ENCODE measurements at places on chromosomes 6 and 20.

GRCh38 chr6:157974341-157974894, 7.2 kb upstream of the SYNJ2 start:
- DNase-seq: no peak

DNA sequence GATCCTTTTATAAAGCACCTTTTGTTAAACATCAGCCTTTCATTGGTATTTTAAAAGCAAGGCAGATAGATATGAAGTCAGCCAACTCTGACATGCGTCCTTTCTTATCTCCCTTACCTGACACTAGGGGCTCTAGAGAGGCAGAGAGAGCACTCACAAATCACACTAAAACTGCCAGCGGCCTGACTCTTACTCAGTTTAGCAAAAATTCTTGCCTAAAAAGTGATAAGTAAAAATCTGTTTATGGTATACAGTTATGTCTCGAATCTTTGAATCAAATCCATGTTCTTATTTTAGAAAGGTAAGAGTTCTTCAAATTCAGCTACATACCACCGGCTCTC, 10.4 kb upstream of the TDRD6 start:
- DNase-seq: no peak

DNA sequence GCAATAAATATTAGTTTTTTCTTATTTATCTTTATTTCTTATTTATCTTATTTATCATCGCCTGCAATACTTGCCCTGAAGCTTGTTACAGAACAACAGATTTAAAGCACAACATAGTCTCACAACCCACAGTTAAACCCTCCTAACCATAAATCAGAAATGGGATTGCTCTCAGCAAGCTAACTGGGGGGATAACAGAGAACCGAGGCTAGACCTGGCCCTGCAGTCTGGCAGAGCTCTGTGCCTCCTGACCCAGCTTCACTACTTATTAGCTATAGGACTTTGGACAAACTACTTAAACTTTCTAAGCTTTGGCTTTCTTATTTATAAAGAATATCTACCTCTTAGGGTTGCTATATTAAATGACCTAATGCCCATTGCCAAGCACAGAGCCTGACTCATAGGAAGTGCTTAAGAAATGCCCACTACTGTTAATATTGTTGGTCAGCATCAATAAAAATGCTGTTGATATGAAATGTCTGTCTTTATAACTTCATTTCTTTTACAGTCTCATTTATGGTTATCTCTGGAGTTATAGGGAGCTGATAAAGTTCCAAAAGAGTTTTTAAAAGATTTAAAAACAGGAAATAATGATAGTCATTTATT, 87.9 kb upstream of the BEND6 start:
- no peak for DNase-seq

GRCh38 chr6:87574237-87574804, 15.5 kb downstream of the RARS2 start:
- no peak for DNase-seq

DNA sequence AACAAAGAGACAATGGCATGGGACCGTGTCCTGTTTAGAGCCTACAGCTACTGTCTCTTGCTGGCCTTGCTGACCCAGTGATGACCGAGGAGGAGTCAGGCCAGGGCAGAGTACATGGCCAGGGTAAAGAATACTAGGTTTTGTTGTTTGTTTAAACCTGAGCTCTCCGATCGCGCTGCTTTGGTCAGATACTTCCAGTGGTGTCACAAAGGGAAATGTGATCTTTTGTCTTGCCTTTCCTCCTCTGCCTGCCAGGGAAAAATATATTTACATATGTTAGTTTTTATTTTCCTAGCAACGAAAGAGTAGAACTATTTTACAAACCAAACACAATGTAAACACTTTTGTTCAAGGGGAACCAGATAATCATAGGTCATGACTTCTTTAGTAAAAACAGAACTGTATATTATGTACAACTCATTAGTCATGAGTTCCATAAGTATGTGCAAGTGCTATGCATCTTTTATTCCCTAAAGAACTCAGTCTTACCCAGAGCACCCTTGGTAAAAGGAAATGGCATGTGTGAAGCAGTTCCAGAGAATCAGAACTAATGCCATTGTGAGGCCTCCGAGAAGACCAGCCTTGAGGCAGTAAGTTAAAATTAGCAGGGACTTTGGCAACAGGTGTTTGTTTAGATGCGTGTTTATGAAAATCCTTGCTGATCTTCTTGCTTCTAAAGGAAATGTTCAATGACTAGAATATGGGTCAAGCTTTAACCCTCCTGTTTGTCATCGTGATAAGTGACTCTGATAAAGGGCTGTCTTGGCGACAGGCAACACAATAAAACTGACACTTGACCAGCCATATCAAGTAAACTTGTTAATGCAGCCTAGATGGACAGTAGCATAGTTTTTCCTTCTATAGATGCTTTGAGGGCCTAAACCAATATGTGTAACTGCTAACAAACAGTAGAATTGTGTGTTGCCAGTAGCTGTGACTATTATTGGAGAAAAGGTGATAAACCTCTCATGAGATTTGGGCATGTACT, 204.6 kb downstream of the NKAIN2 start:
- DNase-seq: no peak

DNA sequence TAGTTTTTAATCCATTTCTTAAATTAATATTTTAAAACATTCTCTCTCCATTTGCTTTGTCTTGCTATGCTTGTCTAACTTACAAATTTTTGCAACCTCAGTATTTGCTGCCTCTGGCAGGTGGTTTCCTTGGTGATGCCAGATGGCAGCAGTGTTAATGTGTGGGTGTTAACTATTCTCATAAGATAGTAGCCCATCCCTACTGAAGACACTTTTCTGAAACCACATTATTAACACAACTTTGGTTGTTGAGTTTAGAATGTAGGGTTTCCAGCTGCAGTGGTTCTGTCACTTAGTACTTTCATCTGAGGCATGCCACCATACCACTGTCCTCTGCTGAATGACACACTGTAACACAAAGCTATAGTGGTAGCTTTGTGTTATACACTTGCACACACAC, 75.1 kb downstream of the MYO6 start:
- DNase-seq: no peak

DNA sequence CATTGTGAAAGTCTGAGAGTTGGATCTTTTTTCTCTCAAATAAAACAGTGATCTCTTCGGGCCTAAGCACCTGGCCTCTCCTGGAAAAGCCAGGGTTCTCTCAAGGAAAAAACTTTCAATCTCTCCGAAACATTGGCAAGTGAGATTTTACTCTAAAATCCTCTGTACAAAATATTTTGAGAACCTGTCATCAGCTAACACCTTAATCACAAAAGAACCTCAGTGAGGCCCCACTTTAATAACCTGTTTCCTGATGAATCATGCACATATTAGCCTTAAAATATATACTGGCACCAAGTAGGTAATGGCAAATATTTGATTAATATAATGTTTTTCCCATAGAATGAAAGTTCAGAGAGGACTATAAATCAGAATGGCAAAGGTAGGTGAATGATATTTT, 177.9 kb downstream of the FRK start:
- DNase-seq: no peak

GRCh38 chr6:149615805-149616204, 32.7 kb downstream of the KATNA1 start:
- no peak for DNase-seq

- DNase-seq: peak; percentile 86
Observed at GRCh38 chr6:42563697-42564505, at the start of gene UBR2. Gene UBR2 (plus strand): TSS chr6:42564029. CDS start chr6:42564320, 291 bp downstream.

- no peak for DNase-seq
Observed at GRCh38 chr6:118485601-118486550, 62.2 kb upstream of the PLN start.

DNA sequence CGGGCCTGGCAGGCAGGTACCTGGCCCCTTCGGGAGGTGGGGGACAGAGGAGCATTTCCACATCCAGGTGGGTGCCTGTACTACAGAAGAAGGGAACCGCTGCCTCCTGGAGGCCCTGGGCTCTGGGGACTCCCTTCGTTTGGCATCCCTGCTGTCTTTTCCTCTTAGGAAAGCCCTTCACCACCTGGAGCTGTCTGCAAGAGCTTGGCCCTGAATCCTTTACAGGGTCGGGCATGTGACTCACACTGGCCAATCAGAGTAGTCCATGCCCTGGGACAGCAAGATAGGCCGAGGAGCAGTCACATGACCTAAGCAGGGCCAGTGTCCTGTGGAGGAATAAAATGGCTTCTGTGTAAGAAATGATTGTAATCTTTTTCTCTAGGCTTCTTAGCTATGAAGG, 224.9 kb downstream of the ANKRD60 start:
- DNase-seq: no peak

DNA sequence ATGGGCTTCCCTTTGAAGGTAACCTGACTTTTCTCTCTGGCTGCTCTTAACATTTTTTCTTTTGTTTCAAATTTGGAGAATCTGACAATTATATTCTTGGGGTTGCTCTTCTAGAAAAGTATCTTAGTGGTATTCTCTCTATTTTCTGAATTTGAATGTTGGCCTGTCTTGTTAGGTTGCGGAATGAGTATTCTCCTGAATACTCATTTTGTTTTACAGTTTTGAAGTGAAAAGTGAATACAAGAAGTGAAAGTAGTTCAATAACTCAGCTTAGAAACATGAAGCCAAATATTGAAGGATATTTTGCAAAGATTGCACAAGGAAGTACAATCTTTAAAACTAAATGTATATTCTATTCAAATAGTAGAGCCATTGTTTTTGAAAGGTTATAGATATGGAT, 120.2 kb upstream of the MAP3K4 start:
- no peak for DNase-seq

DNA sequence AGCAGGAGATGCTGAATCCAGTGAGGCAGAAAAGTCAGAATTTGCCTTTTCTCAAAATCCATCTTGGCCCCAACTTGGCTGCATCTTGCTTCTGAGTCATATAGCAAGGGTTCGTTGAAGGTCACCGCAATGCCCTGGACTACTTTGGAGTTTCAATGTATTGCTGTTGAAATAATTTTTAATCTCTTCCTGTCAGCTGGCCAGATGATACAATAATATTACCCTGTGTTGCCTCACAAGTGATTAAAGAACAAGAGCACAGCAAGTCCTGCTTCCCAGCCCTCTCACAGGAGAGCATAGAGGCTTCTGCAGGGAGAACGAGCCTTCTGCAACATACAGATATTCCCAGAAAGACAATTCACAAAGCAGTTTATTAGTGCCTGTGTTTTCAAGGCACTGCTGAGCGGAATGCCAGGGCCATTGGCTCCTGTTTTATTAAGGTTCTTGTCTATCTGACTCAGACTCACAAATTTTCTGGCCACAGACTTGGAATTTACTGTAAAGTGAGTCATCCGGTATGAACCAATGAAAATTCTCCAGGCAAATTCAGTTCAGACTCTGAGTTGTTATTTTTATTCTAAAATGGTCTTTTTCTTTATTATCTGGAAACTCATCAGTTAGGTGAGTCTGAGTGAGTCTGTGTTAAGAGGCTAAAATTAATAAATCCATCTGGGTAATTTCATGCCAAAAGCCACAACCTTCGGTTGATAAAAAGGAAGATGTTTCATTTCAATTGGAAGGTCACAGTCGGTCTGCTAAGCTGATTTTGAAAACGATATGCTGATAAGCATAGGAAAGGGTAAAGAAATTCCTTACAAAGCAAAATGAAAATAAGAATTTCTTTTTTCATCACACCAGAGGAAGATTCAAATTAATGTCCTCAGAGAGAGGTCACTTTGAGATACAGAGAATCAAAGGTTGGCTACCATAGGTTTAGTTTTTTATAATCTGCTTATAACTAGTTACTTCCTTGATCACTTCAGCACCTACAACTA, 289.4 kb upstream of the STXBP5 start:
- DNase-seq: no peak

GRCh38 chr6:17980329-17980728, 7.1 kb downstream of the KIF13A start:
- DNase-seq: no peak

- DNase-seq: no peak
Observed at GRCh38 chr6:160832422-160832821, 130.4 kb downstream of the PLG start.

GRCh38 chr6:444653-445275, 53.2 kb downstream of the IRF4 start:
- peak; percentile 36 for DNase-seq

DNA sequence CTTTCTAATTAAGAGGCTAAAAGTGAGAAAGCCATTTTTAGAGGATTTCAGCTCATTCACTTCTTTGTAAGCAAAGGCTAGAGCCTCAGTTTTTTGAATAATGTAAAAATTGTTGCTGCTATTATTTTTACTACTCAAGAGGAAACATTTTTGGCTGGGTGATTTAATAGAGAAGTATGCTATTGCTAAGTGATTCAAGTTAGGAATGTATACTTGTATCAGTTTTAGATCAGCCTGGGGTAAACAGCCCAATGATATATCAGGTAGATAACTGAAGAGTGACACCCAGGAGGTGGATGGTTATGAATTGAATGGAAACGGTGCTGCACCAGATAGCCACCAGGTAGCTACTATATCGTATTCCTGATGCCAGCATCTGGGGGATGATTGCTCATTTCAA, 9.2 kb downstream of the QKI start:
- DNase-seq: no peak

- DNase-seq: no peak
Observed at GRCh38 chr20:46683668-46683938, 5.6 kb downstream of the TP53RK start.

DNA sequence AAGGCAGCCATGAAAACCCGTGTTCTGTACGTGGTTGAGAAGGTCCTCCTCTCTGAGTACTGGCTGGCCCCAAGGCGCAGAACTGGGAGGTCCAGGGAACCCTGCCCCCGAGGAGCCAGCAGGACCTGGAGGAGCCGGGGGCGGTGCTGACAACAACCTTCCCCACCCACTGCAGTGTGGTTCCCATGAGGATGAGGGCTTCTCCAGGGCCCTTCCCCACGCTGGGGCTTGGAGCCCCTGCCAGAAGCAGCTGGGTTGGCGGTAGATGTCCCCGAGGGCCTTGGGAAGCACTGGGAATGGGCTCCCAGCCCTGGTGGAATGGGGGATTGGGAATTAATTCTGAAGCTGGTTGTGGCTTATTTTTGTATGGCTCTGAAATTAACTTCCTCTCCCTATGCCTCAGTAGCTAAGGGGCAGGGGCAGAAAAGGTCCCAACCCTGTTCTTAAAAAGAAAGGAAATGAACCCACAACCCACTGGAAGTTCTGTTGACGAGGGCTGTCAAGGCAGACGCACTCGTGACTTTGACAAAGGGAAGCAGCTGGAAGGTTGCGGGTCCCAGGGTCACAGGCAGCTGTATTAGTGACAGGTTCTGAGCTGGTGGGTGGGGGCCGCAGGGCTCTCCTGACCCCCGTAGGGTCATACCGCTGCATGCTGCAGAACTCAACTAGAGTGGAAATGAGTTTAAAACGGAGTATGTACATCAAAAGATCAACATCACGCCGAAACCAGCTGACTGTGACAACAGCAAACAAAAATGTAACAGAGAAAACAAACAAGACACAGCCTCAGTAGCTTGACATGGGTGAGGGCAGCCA, 13.9 kb upstream of the HELZ2 start:
- no peak for DNase-seq

Data from stimulated activated CD4-positive, alpha-beta T cell treated with anti-CD3 and anti-CD28 coated beads, Interleukin-12 subunit alpha, Interleukin-12 subunit beta, amount 100 ng/mL, for 4 hours (primary cell).